ENCODE measurements at places on chromosomes 2 and 18. TPM values are rescaled to one million over a fixed set of nuclear protein-coding genes. Genes with fewer than 3 reads are reported as not detected.

Gene AQP12B
- total RNA-seq: not detected

Gene MROH2A
- not detected for total RNA-seq

Gene HNMT
- total RNA-seq: 28.0 TPM

Gene CDK5R2
- not detected for total RNA-seq

Gene PLEKHH2
- 11.6 TPM for total RNA-seq

Gene FAM110C
- 1.4 TPM for total RNA-seq

Gene UGT1A3
- not detected for total RNA-seq

Gene MBD2
- 23.1 TPM for total RNA-seq

Gene RFX8
- total RNA-seq: 6.7 TPM

Gene MAPK4
- total RNA-seq: not detected

Gene GREB1L
- total RNA-seq: 0.56 TPM

Gene CRYGC
- not detected for total RNA-seq

Gene CKAP2L
- total RNA-seq: 2.3 TPM

Gene SLC5A6
- total RNA-seq: 30.3 TPM

Gene ABCG8
- total RNA-seq: not detected

Gene VIL1
- under 0.01 TPM for total RNA-seq

Measured in regular cardiac myocyte (primary cell).